CD4-positive, CD25-positive, alpha-beta regulatory T cell (primary cell): ENCODE measurements at places on chromosomes 2 and 18. TPM values are rescaled to one million over a fixed set of nuclear protein-coding genes. Genes with fewer than 3 reads are reported as not detected.

Gene STEAP3
- total RNA-seq, result not detected

Gene ABCG5
- not detected for total RNA-seq

Gene TFCP2L1
- 0.05 TPM for total RNA-seq

Gene REG1B
- not detected for total RNA-seq

Gene CPO
- total RNA-seq, result not detected

Gene DPYSL5
- not detected for total RNA-seq

Gene ANKRD30BL
- total RNA-seq, result not detected

Gene ANKRD53
- total RNA-seq, result 0.94 TPM

Gene TEX44
- total RNA-seq, result not detected

Gene ADRA2B
- 1.0 TPM for total RNA-seq

Gene OTX1
- total RNA-seq, result not detected

Gene GMCL1
- total RNA-seq, result 32.3 TPM

Gene ZSWIM2
- not detected for total RNA-seq

Gene EFEMP1
- total RNA-seq, result not detected

Gene TSPYL6
- not detected for total RNA-seq

Gene ANKAR
- 10.4 TPM for total RNA-seq

Gene C18orf54
- total RNA-seq, result 2.7 TPM

Gene SLC5A7
- not detected for total RNA-seq

Gene RAB31
- 5.8 TPM for total RNA-seq

Gene ABCG8
- total RNA-seq, result not detected

Gene ZNF532
- total RNA-seq, result 15.8 TPM

Gene NR4A2
- total RNA-seq, result 398 TPM

Gene FEV
- total RNA-seq, result not detected

Gene SCYGR4
- not detected for total RNA-seq

Gene LYPD6
- not detected for total RNA-seq

Gene NEU2
- not detected for total RNA-seq

Gene RAPH1
- total RNA-seq, result 2.5 TPM

Gene TRIM43
- total RNA-seq, result not detected

Gene MFSD2B
- 0.39 TPM for total RNA-seq

Gene SPHKAP
- not detected for total RNA-seq

Gene C2orf81
- total RNA-seq, result 1.1 TPM

Gene OSBPL6
- total RNA-seq, result not detected

Gene LAMA1
- not detected for total RNA-seq
